ENCODE measurements at places on chromosomes 1 and 21.

GRCh38 chr1:63868268-63868781 lies 94.5 kb downstream of the ROR1 start:
- DNase-seq, result no peak

DNA sequence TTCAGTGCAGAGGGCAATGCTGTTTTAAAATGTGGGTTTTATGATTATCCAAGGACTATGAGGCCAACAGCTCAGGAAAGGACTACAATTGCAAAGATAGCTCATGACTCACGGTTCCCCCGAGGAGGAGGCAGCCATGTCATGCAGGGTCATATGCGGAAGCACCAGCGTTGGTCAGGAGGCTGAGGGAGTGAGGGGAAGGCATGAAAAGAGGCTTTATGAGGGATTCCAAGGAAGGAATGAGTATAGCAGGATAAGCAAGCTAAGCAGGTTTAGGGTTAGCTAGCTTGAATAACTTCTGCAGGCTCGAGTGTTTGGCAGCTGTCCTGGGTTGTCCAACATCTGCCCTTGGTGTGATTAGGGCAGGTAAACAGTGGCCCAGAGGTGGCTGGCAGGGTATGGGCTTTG lies 495.1 kb downstream of the SETD4 start:
- no peak for DNase-seq

- no peak for DNase-seq
Measured at GRCh38 chr1:41072051-41072450, 50.5 kb upstream of the SLFNL1 start.

DNA sequence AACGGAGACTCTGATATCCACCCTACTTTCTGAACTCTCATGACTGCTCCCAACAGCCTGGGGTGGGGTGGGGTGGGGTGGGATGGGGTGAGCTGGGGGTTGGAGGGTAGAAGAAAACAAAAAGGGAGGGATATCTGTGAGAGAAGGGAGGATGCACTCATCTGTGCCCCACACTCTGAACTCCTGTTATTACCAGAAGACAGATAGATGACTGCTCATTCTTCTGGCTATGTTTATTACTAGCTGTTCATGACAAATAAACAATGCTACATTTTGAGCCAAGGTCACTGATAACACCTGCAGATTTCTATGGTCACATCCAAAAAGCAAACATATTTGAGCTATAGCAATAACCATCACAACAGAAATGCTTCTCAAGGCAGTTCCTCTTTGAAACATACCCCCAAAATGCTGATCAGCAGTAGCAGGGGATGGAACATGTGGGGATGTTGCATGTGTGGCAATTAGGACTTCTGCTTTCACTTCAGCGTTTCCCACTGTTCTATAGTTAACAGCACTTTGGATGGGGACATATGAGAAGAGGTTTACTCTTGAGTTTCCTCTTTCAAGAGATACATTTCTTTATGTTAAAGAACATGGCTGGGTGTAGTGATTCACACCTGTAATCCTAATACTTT lies 43.3 kb downstream of the GPR3 start:
- DNase-seq, result no peak

- no peak for DNase-seq
Measured at GRCh38 chr1:55171694-55172093, 43.5 kb downstream of the USP24 start.
